Activated T-helper 1 cell treated with Interleukin-2 at 50 U/mL for 16 hours (primary cell): ENCODE measurements at places on chromosomes 3 and 15.

DNA sequence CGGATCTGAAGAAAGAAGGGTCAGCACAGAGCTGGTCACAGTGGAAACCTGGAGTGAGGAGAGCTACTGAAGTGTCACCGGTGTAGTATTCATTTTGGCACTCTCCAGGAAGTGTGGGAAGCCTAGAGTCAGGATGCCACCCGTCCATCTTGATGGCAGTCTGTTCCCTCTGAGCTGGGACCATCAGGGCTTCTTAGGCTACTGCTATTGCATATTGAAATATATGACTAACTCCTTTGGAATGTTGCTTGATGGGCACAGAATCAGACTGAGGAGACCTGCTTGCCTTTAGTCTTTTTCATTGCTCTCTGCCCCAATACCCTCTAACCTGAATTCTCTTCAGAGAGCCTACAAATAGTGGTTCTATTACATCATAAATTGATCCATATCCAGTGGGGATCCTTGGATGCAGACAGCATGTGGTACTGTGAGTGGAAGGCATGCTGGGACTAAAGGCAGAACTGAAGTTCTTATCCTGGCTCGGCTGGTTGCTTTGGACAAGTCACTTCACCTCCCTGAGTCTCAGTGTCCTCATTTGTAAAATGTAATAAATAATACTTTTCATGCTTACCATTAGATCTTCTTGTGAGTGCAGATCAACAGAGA is 143.5 kb downstream of the PDE8A start:
- no peak for DNase-seq

DNA sequence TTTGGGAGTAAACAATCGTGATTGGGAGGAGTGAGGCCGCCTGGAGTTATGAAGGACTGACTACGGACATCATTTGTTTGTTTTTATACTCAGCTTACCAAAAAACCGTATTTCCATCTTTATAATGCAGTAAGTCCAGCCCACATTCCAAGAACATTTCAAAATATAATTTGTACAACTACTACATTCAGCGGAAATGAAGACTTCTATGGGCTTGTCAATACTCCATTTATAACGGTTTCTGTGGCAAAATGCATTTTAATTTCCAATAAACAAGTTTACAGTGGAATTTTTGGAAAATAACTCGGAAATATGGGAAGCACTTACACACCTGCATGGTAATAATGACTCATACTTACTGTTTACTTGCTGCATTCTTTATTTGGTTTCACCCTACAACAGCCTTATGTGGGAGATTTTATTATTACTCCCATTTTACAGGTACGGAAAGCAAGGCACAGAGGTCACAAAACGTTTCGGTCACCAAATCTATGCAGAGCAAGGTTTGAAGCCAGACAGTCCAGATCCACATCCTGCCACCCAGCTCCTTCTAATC is 62.3 kb downstream of the LDHAL6B start:
- no peak for DNase-seq

DNA sequence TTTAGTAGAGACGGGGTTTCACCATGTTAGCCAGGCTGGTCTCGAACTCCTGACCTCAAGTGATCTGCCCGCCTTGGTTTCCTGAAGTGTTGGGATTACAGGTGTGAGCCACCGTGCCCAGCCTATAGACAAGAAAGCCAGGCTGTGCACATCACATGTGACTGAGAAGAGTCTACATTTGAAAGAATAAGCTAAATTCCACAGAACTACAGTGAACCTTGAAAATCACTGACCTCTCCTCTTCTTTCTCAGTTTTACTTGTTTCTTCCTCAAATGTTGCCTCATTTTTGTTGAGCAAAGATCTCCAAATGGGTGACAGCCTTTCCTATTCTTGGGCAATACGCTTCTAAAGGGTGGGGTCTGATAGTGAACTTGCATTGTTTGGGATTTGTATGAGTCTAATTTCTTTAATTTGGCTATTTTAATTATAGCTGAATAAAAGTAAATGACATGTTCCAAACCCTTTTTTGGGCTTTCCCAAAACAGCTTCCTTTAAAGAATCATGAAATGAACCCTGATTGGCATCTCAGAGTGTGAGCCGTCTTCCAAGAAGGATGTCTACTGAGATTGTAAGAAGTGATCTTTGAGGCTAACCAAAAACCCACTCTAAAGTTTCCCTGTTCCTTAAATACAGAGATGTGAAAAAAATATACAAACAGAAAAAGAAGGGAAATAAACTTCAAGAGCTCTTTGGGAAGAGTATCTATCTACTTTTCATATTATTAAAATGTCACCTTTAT is 21.6 kb upstream of the SPTBN5 start:
- DNase-seq = no peak

DNA sequence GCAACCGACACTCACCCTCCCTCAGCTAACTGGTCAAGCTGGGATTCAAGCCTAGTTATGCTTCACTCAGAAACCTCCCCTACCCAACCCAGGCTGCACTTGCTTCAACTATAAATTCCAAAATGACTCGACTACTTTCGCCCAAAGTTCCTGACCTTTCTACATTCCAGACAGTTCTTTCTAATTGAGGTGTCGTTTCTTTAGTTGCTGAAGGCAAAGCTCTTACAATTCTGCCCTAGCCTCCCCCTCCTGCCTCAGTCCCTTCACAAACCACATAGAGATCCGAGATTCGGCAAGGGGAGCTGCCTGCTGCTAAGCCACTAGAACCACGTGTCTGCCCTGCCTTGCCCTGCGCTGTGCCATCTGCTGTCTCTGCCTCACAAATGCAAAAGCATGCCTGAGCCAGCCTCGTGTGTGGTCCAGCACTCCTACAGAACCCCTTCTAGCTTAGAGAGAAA is 74.7 kb upstream of the SH3GL3 start:
- DNase-seq = no peak

- no peak for DNase-seq
Measured at GRCh38 chr3:73175698-73176097, 114.2 kb downstream of the EBLN2 start.
